ENCODE measurements at places on chromosomes 3 and 15.
A peak's percentile ranks its signal among the peaks of the same experiment; 100 is the strongest.

DNA sequence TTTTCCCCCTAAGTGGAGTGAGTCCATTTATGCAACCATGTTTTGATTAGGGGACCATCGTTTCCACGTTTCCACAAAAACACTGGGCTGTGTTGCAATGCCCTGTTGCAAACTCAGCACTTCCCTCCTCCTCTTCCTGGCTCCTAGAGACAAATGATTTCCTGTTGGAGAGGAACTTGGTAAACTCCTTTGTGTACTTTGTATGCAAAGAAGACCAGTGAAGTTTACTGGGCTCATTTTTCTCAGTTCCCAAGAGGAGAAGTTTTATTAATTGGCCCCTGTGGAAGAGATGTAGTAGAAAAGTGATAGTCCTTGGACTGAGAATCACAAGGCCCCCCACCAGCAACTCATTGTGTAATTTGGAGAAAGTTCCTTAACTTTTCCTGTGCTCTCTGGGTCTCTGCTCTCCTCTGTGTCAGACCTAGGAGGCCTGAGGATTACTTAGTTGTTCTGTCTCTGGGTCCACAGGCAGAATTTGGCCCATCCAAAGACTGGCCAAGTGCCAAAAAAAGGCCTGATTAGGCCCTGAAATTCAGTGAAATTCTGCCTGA, 95.0 kb downstream of the ATG7 start:
- DNase-seq = no peak

GRCh38 chr3:119315600-119316312, 21.6 kb downstream of the ARHGAP31 start:
- no peak for DNase-seq

- no peak for DNase-seq
These were observed 370.3 kb upstream of the TPM1 start for GRCh38 chr15:62672268-62672667.

GRCh38 chr3:196419386-196419785, 12.8 kb downstream of the UBXN7 start:
- no peak for DNase-seq

- DNase-seq = no peak
These were observed 65.1 kb downstream of the NEK11 start for GRCh38 chr3:131091768-131092167.

GRCh38 chr15:92661069-92661468, 5.5 kb upstream of the FAM174B start:
- DNase-seq = no peak

- no peak for DNase-seq
These were observed 12.4 kb downstream of the PIF1 start for GRCh38 chr15:64813075-64813474.

GRCh38 chr15:63834500-63835210, 907 bp upstream of the HERC1 start:
- DNase-seq = no peak

GRCh38 chr15:89199746-89200145, 21.6 kb downstream of the RLBP1 start:
- DNase-seq = no peak

DNA sequence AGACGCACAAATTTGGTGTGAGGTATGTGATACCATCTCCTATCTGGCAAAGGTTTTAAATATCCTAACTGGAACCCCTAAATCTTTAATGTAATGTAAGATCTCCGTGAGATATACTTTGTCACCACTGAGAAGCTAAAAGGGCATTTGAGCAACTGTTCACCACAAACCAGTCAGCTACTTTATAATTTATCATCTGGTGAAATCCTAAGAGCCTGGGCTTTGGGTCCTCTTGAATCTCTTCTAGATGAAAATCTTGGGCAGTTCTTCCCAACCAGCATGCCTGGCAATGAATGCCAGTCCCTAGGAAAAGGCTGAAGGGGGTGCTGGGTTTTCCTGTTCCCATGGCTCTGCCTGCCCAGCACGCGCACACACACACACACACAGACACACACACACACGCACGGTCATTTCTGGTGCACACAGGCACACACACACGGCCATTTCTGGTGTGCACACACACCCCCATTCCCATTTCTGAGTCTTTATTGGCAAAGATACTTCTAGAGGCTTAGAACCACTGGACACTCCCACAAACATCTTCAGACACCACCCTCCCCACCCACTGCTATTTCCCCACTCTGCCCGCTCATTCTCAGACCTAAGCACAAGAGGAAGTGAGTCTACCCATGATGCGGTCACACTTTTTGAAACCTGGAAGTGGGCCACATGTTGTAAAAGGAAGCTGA, 72.6 kb downstream of the MYO1E start:
- DNase-seq = no peak

DNA sequence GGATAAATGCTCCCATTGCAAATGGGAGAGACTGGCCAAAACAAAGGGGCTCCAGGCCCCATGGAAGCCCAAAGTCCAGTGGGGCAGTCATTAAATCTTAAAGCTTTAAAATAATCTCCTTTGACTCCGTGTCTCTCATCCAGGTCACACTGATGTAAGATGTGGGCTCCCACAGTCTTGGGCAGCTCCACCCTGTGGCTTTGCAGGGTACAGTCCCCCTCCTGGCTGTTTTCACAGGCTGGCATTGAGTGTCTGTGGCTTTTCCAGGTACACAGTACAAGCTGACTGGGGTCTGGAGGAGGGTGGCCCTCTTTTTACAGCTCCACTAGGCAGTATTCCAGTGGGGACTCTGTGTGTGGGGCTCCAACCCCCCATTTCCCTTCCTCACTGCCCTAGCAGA, 45.9 kb downstream of the NIPA2 start:
- DNase-seq = no peak

GRCh38 chr3:60133269-60134162, 1083.7 kb upstream of the CFAP20DC start:
- no peak for DNase-seq

- no peak for DNase-seq
These were observed 11.7 kb downstream of the IQCF1 start for GRCh38 chr3:51891242-51892039.

GRCh38 chr3:43769885-43770425, 79.2 kb downstream of the ABHD5 start:
- DNase-seq = no peak

GRCh38 chr3:59820352-59820934, 770.6 kb upstream of the CFAP20DC start:
- no peak for DNase-seq

- no peak for DNase-seq
These were observed 68.7 kb upstream of the GOLGA8B start for GRCh38 chr15:34651997-34652725.

- DNase-seq = no peak
These were observed 1.6 kb downstream of the RARB start for GRCh38 chr3:25429361-25430286.

GRCh38 chr3:172585954-172586353, 62.7 kb upstream of the TNFSF10 start:
- DNase-seq = no peak

- DNase-seq = no peak
These were observed 3.8 kb downstream of the GREM1 start for GRCh38 chr15:32721596-32721995.

- no peak for DNase-seq
These were observed 54.8 kb downstream of the MESD start for GRCh38 chr15:80934761-80935221.

DNA sequence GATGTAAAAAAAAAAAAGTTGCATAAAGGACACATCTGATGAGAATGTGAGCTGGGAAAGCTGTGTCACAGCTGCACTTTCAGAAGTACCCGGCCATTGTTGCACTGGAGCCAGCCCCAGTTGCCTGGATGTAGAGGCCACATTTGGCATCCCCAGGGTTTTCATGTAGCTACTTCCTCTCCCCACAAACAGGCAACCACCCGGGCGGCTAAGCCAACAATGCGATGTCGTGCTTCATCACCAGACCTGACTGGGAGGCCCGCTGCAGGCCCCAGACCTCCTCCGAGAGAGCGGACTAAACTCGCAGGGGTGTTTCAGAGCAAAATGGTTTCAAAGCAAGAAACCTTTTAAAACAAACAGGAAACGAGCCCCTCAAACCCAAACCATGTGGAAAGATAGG, 142.3 kb downstream of the TMCO5A start:
- no peak for DNase-seq

DNA sequence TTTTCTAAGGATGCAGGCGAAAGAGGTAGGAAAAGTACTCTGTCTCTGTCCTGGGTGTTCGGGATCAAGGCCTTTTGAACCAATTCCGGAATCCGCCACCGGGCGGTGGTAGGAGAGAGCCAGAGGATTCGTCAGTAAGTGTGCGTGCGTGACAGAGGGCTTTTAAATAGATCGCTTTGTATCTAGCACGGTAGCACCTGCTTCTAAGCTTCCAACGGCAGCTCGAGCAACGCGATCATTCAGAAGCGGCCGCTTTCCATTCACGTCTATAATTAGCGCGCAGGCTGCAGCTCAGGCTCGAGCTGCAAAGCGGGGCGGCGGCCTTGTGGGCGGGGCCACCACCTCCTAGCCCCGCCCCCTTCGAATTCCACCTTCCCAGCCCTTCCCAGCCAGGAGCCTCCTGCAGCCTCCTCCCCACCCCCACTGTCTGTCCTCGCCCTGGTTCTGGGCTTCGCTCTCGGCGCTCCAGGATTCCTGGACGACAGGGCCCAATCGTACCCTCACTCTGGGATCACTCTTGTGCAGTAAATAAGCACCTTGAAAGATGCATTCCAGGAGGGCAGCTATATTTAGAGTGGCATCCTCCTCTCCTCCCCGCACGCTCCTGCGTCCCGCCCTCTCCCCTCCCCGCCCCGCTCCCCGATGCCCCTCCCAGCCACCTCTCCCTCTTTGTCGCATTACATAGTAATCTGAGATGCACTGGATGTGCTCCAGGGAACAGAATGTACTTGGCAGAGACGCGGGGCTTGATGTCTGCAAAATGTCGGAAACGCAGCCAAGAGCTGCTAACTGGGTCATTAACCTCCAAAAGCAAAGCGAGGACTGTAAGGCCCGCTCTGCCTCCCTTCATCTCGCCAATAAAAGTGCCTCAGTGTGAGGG, 224.1 kb upstream of the TPRG1 start:
- DNase-seq = peak; percentile 99

- no peak for DNase-seq
These were observed 16.4 kb downstream of the ARRDC4 start for GRCh38 chr15:97976766-97977503.

DNA sequence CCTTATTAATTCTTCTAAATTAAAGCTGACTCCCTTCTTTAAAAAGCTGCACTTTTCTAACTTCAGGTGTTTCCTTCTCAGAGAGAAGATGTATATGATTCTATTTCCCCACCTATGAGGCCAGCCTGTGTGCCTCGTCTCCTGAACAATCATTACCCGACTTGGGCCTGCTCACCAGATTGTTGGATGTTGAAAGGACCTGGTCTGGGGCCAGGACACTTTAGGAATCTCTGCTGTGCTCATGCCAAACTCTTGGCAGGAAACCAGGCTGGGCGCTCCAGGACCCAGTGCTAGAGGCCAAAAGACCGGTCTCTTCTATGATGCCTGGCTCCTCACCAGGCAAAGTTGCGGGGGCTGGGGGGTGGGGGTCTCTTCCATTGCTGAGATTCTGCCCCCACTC, 16.9 kb upstream of the LRRC31 start:
- no peak for DNase-seq

GRCh38 chr3:171347301-171348039, 112.7 kb downstream of the TNIK start:
- no peak for DNase-seq

DNA sequence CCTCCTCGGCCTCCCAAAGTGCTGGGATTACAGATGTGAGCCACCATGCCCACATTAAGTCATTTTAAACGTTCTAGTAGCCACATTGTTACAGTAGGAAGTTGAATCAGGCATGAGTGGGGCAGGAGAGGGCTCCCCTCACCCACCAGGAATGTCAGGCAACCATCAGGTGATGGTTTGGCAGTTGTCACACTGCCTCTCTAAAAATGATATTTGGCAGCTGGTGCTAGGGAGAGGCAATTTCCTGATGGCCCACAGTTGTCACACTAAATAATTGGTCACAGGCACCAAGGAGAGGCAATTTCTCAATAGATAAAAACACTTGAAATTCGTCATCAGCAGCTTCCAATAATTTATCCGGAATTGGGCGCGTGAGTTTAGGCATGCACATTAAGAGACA, 79.2 kb upstream of the ABHD2 start:
- no peak for DNase-seq

GRCh38 chr3:111767756-111768445, 91.2 kb upstream of the PHLDB2 start:
- DNase-seq = no peak

GRCh38 chr3:12421132-12421531, 63.1 kb upstream of the TSEN2 start:
- no peak for DNase-seq

GRCh38 chr3:48468329-48468731, 21.8 kb downstream of the ATRIP start:
- no peak for DNase-seq

GRCh38 chr3:56837196-56837955, 35.6 kb upstream of the ARHGEF3 start:
- DNase-seq = no peak

GRCh38 chr3:43132870-43133636, 27.2 kb upstream of the POMGNT2 start:
- DNase-seq = no peak

- DNase-seq = no peak
These were observed 20.9 kb upstream of the GABRR3 start for GRCh38 chr3:98056035-98056434.

DNA sequence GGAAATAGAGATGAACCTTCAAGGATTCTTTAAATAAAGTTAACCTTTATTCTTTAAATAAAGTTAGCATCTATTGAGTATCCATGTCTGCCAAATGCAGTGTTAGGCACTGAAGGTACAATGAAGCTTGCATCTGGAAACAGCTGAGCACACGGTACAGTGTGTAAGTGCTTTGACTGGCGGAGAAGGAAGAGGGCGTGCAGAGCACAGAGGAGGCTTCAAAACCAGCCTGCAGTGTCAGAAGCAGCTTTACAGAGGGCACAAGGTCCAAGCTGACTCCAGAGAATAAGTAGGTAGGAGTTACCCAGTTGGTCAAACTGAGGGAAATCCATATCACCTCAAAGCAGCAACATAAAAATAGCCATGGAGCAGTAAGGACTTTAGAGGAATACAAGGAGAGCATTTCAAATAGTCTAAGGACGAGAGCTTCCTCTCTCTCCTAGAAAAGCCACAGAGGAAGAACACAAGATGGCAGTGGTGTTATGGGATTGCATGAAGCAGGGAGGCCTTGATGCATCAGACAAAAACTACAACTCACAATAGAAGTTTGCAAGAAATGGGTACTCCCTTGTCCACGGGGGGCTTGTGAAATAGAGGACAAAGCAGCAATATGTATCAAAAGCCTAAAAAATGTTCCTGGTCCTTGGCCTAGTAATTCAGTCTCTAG, 60.3 kb upstream of the PPP2R3A start:
- DNase-seq = no peak

GRCh38 chr3:14403619-14404155, 1.3 kb downstream of the SLC6A6 start:
- DNase-seq = no peak

DNA sequence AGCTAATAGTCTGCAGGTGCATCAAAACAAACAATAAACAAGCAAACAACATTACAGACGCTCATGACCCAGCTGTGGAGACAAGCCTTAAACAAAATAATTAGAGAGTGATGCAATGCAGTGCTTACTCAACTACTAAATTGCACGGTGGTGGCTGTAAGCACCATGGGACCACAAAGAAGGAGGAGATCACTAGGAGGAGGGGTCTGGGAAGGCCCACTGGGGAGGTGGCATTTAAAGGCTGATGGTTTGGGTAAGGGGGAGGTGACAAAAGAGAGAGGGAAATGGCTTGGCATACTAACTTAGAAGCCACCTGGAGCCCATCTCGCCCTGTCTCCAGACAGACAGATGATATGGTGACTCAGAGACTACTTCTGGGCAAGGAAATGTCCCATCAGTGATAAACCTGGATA, 516.7 kb downstream of the FOXP1 start:
- no peak for DNase-seq

- DNase-seq = no peak
These were observed 86.7 kb downstream of the THBS1 start for GRCh38 chr15:39667382-39668127.

Measured in NCI-H774 (cell line).